ENCODE measurements at places on chromosomes 11 and 22.

GRCh38 chr11:95406271-95406670 is 175.3 kb upstream of the SESN3 start:
- no peak for DNase-seq

- no peak for DNase-seq
Measured at GRCh38 chr11:127109796-127110480, 109.4 kb upstream of the KIRREL3 start.

- no peak for DNase-seq
Measured at GRCh38 chr11:94968334-94968958, 4.9 kb downstream of the CWC15 start.

- DNase-seq: peak; percentile 52
Measured at GRCh38 chr11:14973621-14974514, 1.7 kb upstream of the CALCA start.

DNA sequence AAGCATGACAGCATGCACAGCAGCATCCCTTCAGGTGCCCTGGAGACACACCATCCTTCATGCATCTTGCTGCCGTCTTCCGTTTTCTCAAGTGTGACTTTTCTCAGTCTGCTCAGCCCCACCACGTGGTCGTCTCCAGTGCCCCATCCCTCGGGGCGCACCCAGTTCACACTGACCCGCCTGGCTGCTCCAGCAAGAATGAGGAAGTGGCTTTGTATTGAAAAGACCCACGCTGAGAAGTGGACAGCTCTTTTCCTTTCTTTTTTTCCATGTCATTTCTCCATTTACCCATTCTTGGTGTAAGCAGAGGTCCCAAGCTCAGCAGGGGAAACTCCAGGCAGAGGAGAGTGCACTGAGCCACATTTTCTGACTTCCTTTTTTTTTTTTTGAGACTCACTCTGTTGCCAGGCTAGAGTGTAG is 14.5 kb downstream of the SERPINH1 start:
- no peak for DNase-seq

GRCh38 chr11:68027667-68028066 is 2.8 kb upstream of the NDUFS8 start:
- no peak for DNase-seq

Data from NCI-H774 (cell line).